ENCODE measurements at places on chromosomes 6 and 20.

GRCh38 chr6:32964776-32965175 is 3.6 kb upstream of the BRD2 start:
- DNase-seq = no peak

GRCh38 chr6:3076320-3076719 is 8.0 kb downstream of the RIPK1 start:
- no peak for DNase-seq

- DNase-seq = no peak
These were observed 896.4 kb downstream of the TFAP2A start for GRCh38 chr6:9518431-9518830.

DNA sequence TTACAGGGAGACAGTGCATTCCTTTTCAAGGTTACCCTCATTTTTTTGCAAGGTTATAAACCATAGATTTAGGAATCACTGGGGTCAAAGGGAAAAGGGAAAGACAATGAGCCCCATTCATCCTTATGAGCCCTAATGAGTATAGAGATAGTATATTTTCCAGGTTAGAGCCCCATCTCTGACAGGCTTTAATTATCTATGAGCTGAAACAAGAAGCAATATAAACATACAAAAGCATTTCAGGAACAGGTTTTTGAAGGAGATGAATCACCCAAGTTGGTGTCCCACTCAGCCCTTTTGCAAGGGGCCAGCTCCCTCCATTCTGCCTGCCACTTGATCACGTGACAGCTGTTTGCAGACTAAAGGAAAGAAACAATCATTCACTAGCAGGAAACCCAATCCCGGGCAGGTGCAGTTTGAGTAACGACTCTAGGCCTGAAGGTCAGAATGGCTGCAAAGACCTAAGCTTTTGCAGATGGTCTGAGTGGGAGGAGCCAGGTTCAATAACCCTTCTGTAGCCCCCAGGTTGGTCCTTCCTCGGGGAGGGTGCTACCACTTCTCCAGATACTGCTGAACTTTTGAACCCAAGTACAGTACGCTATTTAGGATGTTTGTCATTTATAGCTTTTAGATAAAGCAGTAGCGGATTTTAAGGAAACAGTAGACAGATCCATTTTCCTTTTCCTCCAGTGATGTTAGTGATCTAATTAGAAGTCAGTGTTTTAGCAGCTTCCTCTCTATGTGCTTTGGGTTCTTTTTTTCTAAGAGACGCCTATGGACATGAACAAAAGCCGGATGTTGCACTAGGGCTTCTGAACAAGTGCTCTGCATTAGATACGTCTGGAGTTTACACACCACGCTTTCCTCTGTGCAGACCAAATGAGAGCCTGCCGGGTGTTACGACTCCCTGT is 253.2 kb downstream of the SOX4 start:
- no peak for DNase-seq

DNA sequence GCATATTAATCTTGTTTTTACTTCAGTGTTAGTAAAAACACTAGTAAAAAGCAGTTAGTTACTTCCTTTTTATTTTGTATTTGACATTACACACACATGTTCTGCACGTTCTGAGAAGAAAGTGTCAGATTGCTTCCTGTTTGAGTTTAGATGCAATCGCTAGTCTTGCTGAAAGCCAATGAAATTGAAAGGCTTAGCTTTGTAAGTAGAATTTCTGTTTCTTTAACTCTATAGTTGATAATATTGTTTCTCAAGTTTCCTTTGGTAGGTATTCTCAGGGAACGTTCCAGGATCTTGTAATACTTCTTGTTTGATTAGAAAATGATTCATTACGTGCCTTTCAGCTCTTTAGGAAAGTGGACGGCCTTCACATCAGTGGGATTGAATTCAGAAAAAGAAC is 55.0 kb downstream of the CDKAL1 start:
- no peak for DNase-seq

DNA sequence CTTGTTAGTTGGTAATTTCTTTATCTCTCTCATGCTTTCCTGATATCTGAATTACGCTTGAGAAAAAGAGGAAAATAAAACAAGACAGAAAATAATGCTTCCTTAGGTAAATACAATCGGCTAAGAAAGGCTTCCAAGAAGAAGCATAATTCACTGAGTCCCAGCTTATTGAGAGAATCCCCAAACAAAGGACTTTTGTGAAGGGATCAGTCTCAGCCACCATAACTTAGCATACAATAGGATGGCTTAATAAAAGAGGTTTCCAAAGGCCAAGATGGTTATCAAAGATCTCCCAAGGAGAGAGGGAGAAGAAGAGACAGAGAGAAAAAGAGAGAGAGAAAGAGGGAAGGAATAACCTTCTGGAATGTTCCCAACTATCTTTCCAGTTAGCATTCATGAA is 46.0 kb upstream of the SALL4 start:
- no peak for DNase-seq

DNA sequence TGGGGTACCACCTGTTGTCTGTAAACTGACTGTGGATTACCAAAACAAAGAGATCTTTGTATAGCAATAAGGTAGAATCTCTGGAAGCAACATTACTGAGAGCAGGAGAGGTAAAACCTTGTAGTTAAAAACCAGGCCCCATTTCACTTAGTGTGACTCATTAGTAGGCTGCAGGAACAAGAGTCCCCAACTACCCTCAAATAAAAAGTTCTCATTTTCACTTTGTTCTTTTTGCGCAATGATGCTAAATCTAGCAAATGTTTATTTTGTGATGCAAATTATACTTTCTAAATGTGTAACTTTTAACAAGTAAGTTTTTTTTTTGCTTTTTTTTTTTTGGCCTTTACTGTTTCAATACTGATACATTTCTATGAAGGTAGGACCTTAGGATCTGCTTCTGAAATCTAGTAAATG is 67.1 kb downstream of the ESF1 start:
- no peak for DNase-seq

DNA sequence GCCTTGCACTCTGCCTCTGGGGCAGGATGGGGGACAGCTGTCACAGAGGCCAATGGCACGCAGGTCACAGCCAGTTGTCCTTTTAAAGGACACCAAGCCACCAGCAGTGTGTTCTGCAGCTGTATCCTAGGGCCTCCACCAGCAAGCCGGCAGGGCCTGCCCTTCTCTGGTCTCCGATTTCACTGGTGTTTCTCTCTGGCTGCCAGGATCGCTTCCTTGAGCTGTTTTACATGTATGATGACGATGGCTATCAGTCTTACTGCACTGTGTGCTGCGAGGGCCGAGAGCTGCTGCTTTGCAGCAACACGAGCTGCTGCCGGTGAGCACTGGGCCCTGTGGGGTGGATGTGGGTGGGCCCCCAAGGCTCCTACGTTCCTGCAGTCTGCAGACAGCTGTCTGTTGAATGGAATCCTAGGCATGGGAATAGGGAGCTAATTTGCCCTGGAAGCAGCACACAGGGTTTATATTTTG is 22.7 kb upstream of the MAPRE1 start:
- DNase-seq = no peak

DNA sequence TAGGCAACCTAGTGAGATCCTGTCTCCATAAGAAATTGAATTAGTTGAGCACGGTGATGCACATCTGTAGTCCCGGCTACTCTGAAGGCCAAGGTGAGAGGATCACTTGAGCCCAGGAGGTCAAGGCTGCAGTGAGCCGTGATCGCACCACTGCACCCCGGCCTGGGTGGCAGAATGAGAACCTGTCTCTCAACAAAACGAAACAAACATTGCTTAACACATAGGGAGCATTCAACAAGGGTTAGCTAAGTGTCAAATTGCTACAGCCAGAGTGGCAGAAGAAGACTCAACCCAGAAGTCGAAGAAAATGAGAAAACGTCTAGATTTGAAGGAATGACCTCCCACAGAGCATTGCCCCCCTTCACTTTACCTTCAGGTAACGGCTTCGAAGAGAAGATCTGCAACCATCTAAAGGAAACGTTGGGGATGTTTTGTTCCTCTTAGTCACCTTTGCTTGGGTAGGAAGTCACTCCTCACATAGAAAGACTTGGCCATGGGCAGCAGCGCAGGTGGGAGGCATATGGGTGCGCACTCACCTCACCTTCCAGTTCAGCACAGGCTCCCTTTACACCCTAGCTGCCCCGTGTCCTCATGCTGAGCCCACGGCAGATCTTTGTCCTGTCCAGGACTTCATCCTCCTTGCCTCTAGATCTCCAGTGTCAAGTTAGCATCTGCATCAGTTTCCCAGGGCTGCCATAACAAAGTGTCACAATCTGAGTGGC is 63.7 kb upstream of the SHLD1 start:
- no peak for DNase-seq

DNA sequence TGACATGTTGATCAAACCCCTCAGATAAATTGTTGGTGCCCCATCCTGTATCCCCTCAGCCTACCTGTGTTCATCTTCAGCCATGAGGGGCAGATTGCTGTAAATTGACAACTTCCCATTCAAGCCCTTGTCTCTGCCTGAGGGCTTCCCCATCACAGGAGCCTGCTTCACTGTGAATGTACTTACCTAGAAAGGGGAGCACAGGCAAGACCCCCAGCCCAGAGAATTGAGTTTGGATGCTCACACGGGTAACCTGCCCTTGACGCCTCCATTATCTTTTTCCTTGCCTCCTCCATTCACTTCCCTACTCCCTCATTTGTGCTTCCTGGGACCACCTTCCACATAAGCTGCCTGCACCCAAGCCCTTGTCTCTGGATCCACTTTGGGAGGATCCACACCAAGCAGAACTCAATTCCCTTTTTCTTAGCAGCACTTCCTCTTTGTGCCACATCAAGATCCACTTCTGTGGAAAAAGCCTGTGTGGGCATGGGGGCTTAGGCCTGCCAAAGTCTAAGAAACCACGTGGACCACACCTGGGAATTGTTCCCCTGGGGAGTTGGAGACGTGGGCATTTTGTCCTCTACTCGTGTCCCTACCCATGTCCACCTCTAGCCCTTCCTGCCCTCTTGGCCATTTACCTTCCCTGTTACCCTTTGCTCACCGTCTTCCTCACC is 103.4 kb upstream of the FOXA2 start:
- DNase-seq = no peak

DNA sequence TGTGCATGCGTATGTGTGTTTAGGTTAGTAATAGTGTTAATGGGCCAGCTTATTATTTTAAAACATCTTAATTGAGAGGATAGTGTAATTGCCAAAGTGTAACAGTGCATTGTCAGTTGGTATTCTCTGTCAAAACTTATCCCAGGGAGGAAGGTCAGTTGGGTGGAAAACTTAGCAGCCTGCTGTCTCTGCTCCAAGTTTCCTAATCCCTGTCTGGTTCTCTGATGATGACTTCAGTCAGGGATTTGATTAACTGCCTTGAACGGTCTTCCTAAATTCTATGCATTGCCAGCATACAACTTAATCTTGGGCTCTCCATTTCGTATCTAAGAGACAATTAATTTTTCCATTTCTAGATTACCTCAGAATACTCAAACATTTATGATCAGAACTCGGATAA is 51.1 kb downstream of the L3MBTL3 start:
- no peak for DNase-seq

DNA sequence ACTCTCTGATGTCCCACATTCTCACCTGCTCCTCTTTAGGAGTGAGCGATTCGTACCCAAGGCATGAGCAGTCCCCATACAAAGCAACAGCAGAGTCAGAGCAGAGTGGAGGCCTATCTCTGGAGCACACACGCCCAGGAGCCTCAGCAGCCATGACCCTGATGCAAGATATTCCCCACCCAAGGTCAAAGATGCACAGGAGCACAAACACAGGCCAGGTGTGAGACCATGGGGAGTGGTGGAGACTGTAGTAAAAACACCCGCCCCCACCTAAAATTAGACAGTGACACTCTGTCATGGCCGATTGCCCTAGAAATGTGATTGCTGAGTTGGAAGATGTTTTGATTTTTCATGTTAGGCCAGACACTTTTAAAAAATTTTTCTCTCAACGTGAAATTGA is 21.4 kb downstream of the RRBP1 start:
- no peak for DNase-seq

DNA sequence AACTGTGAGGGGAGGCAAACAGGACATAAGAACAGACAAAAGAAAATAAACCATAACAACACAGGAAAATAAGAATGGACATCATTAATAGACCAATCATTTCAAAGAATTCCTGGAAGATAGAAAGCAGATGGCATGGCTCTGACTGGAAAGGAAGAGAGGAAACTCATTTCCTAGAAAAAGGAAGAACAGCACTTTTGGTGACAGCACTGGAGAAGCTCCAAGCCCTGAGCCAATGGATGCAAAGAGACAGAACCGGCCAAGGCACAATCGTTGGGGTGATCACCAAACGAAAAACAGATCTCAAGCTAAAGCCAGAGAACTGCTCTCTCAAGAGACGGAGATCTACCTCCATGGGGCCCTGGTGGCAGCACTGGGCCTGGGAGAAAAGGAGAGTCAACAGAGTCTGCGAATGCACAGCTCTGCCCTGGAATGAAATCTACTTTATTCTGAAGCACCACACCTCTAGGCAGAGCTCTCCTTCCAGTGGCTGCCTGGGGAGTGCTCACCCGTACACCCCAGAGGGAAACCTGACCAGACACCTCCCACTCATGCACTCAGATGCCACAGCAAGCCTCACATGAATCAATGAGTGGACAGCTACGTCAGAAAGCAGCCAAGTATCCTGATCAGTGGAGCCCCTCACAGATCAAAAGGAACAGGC is 24.2 kb downstream of the KIAA0319 start:
- DNase-seq = no peak

GRCh38 chr20:32569380-32570305 is 15.5 kb downstream of the NOL4L start:
- DNase-seq = no peak

DNA sequence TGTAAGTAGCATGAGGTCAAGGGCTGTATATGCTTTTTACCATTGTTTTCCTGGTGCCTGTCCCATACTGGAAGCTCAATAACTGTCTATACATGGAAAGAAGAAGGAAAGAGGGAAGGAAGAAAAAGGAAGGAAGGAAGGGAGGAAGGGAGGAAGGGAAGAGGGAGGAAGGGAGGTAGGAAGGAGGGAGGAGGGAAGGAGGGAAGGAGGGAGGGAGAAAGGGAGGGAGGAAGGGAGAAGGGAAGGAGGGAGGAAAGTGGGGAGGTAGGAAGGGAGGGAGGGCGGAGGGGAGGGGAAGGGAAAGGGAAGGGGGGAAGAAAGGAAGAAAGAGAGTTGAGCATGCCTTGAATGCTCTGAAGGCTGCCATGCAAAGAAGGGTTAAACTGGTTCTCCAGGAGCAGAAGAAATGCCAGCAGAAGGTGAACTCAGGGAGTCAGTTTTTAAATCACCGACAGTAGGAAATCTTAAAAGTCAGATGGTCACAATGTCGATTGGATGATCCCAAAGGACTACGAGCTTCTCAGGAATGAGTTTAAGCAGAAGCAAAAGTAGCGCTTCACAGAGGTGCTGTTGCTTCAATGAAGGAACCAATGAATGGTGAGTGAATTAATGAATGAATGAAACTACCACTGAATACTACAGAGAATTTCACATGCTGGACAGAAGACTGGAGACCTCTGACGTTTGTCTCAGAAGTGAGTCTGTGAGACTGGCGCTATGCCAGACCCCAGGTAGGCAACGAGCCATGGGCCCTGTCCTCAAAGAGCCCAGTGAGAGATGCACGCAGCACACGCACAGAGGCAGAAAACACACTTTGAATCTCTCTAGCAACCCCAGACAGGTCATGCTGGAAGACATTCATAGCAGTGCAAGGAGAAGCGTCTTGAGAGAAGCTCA is 117.6 kb downstream of the MRPL14 start:
- DNase-seq = no peak

DNA sequence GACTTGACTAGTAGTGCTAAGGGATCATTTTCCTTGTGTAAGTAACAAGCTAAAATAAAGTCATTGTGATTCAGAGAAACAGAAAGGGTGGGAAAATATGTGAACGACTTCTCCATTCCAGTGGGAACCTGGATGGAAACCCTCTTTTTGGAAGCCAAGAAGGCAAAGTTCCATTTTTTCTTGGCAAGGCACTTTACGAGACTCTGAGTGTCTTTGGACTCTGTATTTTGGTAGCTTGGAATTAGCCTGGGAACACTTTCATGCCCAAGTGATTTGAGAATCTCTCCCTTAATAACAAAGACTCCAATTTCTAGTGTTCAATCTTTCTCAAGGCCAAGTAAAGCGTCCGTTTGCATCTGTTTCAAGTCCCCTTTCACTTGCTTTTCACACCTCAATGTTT is 100.5 kb upstream of the SASH1 start:
- DNase-seq = no peak

All from stimulated activated CD4-positive, alpha-beta T cell treated with anti-CD3 and anti-CD28 coated beads, TNF-alpha, amount 100 ng/mL, for 1 hour (primary cell).